ENCODE measurements at places on chromosomes 1 and 21. TPM values are rescaled to one million over a fixed set of nuclear protein-coding genes. Genes with fewer than 3 reads are reported as not detected.

DNA sequence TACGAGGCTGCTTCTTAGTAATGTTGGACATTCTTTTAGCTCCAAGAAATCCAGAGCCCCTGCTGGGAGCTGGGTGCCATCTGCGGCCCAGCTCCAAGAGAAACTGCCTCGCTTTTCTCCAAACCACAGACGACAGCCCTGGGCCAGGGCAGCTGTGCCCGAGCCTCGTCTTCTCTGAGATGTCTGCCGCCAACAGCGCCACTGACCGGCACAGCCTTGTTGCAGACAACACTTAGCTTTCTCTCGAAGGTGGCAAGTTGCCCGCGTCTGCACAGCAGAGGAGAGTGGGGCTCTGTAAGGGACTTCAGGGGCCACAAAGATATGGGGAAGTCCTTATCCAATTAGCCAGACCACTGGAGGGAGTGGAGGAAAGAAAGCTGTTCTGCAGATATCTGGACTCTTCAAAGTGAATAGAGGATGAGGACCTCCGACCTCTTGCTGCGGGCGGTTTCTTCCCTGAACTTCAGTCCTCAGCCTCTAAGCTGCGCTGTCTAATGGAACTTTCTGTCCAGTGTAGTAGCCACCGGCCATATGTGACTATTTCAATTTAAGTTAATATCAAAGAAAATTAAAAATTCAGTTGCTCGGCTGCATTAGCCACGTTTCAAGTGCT, 63.9 kb upstream of the DISP3 start:
- DNase-seq = no peak

The CFHR2 gene
- polyA plus RNA-seq = not detected

The B3GALT5 gene
- polyA plus RNA-seq = 0.39 TPM

The SPAG17 gene
- 0.13 TPM for polyA plus RNA-seq

The PAQR6 gene
- 10.6 TPM for polyA plus RNA-seq

Data from A549 (cell line).